Stimulated activated CD8-positive, alpha-beta memory T cell treated with anti-CD3 and anti-CD28 coated beads, Interleukin-15, amount 100 ng/mL, for 24 hours (primary cell): ENCODE measurements at places on chromosomes 7 and 10.

DNA sequence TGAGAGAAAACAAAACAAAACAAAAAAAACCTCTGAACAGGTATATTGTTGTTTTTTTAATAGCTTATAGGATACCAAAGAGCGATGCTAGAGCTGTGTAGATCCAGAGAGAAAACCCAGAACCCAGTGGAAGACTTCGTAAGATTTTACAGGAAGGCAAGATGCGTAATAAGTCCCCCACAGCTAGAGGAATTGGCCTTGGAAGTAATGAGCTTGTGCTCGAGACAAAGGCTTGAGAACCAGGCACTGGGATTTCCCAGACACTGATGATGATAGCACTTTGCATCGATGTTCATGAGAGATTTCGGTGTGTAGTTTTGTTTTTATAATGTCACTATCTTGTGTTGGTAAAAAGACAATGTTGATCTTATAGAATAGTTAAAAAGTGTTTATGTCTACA is 821.5 kb upstream of the IGFBP3 start:
- no peak for DNase-seq

DNA sequence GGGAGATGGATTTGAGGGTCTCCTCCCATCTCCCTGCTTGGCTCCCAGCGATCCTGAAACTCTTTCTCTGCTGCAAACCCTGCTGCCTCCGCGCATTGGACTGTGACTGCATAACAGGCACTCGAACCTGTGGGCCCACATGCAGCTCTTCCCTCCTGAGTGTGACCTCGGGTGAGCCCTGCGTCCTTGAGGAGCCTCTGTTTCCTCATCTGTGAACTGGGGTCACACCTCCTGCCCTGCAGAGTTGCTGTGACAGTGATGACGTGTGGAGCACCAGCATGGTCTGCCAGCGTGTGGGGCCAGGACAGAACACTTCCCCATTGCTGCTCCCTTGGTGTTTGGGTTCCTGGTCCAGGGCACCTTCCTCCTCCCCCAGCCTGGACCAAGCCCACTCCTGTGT is 46.9 kb upstream of the PSMG3 start:
- DNase-seq, result no peak

GRCh38 chr10:69124563-69125268 is 738 bp downstream of the VPS26A start:
- DNase-seq, result no peak

GRCh38 chr10:29378106-29378505 is 89.2 kb downstream of the LYZL1 start:
- no peak for DNase-seq

DNA sequence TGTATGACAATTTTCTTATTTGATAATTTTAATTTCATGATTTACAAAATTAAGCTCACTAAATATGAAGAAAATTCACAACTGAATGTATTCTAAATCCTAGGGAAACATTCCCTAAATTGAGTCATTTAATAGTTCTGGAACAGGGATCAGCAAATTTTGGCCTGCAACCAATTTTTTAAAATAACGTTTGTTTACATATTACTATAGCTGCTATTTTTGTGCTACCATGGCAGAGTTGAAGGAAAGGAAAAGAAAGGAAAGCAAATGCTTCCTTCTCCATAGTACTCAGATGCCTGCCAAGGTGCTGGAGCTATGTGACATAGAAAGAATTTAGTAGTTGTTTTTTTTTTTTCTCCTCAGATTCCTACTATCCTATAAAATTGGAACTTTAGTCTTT is 1307.7 kb upstream of the LRRTM3 start:
- DNase-seq, result no peak

GRCh38 chr10:93058139-93058538 is 2.5 kb upstream of the CYP26C1 start:
- no peak for DNase-seq

- no peak for DNase-seq
Measured at GRCh38 chr7:2687338-2687869, 598 bp upstream of the AMZ1 start.

DNA sequence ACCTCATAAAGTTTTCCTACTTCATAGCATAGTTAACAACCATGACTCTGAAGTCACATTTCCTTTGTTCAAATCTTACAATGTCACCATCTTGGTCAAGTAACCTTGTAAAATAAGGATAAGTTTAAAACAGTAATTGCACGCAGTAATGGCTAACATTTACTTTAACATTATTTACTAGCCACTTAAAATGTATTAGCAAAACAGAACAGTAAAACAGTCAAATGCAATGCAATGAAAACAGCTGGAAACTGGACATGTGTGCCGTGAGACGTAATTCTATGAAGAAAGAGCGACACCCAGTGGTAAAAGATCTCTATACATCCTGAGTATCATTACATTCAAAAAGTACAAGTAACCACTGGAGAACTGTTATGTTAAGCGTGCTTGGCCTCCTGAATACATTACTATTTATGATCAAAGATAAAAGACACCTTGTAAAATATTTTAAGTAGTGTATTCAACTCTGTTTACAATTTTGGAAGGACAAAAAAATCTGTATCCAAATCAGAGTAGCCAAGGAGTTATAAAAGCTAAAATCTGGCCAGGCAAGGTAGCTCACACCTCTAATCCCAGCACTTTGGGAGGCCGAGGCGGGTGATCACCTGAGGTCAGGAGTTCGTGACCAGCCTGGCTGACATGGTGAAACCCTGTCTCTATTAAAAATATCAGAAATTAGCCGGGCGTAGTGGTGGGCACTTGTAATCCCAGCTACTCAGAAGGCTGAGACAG is 27.2 kb downstream of the ATE1 start:
- no peak for DNase-seq

DNA sequence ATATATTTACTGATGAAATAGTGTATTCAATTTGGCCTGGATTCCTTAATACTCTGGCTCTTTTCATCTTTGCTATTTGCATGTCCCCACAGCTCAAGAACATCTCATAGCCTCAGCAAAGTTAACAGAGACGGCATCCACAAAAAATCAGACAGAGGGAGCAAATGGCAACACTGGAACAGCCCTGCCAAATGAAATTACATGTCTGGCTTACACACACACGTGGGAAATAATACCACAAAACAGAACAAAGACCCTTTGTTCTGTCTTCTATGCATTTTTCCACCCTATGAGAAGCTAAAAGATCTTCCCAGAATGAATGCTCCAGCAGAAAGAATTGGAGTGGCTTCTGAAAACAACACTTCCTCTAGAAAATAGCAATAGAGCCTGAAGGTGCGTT is 139.5 kb downstream of the ALOX5 start:
- no peak for DNase-seq

- DNase-seq, result no peak
Measured at GRCh38 chr10:35194471-35194870, 67.8 kb downstream of the CREM start.

DNA sequence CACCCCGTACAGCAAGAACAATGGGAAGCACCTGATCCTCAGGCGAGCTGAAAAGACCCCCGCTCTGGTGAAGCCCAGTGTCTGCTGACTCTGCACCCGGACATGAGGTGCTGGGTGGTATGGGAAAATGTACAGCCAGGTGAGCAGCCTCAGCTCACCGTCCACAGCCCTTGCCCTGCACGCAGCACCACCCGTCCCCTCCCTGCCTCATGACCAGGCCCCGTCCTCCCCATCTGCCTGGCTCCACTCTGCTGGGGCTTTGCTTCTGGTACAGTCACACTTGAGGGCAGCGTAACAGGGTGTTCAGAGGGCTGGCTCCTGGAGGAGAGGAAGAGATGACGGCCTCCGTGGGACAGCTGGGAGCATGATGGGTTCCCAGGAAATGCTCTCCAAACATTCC is 49.1 kb downstream of the NCAPG2 start:
- no peak for DNase-seq

DNA sequence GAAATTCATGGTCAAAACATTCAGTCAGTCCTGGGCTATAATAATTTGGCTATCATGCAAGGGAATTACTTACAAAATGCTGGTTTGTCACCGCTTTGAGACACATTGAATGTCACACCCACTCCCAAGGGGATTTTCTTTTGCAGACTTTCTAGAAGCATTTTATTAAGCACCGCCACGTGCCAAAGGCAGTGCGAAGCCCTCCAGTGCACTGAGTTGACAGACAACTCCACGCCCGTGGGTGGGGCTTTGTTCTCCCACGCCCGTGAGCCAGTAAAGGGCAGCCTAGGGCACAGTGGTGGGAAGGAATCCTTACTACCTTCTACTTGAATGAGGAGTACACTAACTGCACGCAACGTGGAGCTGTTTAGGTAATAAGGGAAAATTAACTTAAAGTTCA is 515.8 kb downstream of the KCNMA1 start:
- DNase-seq, result no peak

GRCh38 chr7:77674878-77675277 is 21.4 kb upstream of the RSBN1L start:
- no peak for DNase-seq

GRCh38 chr7:68185631-68186456 is 1189.2 kb downstream of the TYW1 start:
- DNase-seq, result no peak

DNA sequence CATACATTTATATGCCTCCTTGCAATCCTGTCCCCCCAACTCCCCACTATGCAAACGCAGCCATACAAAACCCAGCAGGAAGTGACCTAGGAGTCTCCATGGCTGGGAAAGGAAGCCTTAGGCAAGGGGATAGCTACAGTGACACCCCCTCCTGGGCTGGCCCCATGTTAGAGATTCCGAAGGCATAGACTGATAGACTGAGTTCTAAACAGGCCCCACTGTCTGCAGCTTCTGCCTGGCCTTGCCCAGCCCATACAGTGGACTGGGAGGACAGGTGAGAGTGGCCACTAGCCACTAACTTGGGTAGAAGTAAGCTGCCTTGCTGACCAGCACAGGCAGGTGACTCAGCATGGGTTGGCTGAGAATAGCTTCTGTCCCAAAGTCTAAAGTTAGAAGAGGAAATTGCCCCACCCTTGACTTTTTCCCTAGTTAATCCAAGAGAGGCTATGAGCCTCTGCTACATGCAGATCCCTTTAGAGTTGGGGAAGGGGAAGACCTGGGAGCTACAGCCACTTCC is 106.3 kb downstream of the C10orf105 start:
- DNase-seq, result no peak
